ENCODE measurements at places on chromosomes 16 and 17.

DNA sequence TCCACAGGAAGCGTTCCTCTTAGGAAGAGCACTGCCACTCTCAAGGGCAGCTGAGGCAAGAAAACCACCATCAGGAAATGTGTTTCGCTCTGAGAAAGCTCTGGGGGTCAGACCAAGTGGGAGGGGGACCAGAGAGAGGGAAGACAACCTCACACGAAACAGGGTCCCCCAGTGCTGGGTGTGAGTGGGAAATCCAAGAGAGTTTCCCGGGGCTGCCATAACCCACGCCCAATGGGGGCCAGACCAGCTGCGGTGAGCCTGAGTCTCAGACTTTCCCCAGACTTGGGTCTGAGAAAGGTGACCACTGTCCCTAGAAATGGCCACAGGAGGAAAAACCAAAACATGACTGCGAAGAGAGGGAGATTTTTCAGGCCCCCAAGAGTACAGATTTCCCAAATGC, 14.5 kb downstream of the DNAH17 start:
- no peak for DNase-seq

GRCh38 chr17:68710035-68710780, 109.0 kb upstream of the FAM20A start:
- DNase-seq: peak; percentile 90

- DNase-seq: no peak
Observed at GRCh38 chr17:75919611-75920010, 14.9 kb upstream of the MRPL38 start.

DNA sequence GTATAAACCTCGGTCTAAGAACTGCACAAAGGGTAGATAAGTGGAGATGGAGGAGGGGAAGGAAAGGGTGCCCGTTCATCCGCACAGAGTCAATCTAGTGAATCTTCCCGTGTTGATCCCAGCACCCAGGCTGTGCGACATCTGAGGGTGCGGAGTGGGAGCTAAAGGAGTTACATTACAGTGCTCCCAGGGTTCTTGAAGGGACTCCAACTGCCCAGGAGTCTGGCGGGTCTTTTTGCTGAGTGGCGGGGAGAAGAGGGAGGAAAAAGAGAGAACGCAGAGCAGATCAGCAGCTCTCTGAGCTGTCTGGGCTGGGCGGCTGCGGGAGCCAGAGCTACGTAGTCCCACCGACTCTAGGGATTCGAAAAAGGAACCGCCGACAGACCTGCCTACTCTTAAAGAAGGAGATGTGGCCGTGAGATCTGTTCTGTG, 1.6 kb upstream of the CA10 start:
- no peak for DNase-seq
